Stimulated activated CD4-positive, alpha-beta T cell treated with anti-CD3 and anti-CD28 coated beads, Interleukin-15, amount 100 ng/mL, for 1 hour (primary cell): ENCODE measurements at places on chromosomes 2 and 18.

- DNase-seq: no peak
Observed at GRCh38 chr2:140714586-140714985, 1416.2 kb downstream of the LRP1B start.

DNA sequence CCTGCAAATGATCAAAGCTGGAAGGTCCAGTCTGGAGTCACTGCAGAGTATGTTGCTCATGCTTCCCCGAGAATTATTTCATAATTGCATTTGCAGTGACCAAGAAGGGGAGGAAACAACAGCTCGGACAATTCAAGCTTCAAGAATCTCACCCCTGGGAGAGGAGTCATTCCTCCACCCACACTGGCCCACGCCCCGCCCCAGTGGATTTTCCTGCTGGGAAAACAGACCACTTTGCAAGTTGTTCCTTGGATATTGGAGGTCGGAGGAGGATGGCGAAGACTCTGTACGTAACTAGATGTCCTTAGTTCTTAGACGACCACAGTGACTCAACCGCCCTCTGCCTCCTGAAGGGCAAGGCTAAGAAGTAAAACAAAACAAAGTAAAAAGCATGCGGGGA lies 159.4 kb downstream of the TPO start:
- DNase-seq: no peak

- no peak for DNase-seq
Observed at GRCh38 chr18:64032312-64032711, 62.4 kb downstream of the SERPINB8 start.

- DNase-seq: no peak
Observed at GRCh38 chr2:134152045-134153010, 101.5 kb upstream of the MGAT5 start.

GRCh38 chr2:41949883-41950665 lies 97.7 kb upstream of the PKDCC start:
- DNase-seq: no peak

GRCh38 chr2:46305767-46306166 lies 8.6 kb downstream of the EPAS1 start:
- no peak for DNase-seq

DNA sequence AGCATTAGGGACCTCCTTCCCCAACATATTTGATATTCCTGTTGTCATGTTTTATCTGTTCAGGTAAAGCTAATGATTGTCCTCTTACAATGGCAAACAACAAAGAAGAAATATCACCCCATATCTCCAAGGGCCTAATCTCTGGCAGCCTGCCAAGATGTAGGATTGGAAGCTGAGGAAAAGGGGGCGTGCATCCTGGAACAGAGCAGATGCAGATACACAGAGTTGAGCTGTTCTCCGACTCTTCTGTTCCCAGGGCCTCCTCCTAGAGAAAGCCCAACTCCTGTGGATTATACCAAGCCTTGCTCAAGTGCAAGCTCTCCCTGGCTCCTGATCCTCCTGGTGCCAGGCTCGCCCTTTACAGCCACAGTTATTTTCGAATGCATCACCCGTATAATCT lies 35.2 kb upstream of the CD207 start:
- DNase-seq: no peak

GRCh38 chr2:3065928-3066327 lies 311.7 kb downstream of the EIPR1 start:
- DNase-seq: no peak

GRCh38 chr2:220215785-220216184 lies 588.4 kb downstream of the SLC4A3 start:
- DNase-seq: no peak

DNA sequence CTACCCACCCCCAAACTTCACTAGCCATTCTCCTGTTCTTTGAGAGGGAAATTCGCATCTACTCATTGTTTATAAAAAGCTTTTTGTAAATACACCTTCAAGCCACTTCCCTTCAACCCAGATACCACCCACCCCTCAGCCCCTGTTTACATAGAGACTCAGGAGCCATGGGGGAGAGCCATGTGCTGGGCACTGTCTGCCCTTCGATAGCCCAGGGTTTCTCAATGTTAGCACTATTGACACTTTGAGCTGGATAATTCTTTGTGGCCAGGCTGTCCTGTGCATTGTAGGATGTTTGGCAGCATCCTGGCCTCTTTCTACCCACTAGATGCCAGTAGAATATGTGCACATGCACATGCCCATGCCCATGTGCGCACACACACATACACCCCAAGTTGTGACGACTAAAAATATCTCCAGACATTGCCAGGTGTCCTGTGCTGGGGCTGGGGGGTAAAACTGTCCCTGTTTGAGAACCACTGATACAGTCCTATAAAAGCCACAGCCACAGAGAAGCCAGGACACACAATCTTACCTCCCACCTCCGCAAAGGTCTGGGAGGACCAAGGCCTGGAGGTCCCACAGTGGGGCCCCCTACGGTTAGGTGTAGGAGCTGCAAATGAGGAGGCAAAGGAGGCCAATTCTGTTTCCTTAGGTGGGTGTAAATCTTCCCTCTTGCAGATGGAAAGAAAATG lies 44.5 kb upstream of the ASPRV1 start:
- DNase-seq: no peak

- no peak for DNase-seq
Observed at GRCh38 chr2:145687442-145688134, 1167.7 kb upstream of the ZEB2 start.

- no peak for DNase-seq
Observed at GRCh38 chr2:84854850-84855249, 26.0 kb downstream of the TRABD2A start.

DNA sequence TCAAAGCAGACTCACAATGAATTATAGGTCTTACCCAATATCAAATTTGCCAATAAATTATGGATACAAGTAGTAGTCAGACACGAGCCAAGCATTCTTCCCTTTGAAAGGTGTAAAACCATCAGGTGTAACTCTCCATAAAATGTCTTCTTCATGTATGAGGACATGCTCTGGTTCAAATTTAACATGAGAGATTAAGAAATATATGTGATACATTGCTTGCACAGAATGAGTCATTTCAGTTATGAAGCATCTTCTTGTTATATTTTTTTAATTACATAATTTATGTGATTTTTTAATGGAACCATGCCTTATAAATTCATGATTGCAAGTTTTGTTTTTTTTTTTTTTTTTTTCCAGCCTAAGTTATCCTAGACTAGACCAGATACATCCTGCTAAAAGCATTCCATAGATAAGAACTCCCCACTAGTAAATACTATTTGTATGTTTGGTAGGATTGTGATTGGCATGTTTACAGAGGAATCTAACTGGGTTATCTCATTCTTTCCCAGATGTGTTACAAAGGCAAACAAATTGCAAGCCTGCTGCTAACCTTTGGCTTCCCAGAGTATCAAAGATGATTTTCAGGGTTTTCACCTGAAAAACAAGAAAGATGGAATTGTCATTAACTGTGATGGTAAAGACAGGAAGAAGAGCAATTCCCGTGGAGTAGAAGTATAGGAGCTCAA lies 621.9 kb downstream of the XIRP2 start:
- DNase-seq: no peak

GRCh38 chr2:8985561-8986326 lies 17.7 kb downstream of the MBOAT2 start:
- DNase-seq: no peak

DNA sequence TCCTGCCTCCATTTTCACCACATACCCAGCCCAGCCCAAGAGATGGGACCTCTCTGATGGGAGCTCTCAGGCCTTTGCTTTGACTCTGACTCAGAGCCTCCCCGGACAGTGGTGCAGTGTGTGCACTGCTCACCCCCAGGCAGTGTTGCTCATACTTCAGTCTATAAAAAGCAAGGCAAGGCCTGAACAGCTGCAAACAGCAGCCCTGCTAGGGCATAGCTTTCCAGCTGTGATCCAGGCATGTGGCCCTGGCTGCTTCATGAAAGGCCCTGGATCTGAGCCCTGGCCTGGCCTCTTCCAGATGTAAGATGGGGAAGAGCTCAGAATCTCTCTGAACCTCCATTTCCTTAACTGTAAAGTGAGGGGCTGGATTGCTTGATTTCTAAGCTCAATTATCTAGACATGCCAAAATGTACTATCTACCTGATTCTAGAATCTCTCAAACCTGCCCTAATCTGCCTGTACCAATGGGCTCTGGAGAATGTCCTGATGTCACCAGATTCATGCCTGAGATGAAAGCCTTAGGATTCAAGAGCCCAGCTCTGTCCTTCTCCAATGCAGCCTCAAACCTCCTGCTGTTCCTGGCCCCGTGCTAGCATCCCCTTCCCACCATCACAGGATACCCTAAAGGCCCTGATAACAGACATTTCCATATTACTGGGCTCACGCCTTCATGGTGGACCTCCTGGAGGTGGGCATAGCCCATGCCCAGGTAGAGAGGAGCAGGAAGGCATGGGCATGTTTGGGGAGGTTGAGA lies 206.9 kb downstream of the ARL4C start:
- no peak for DNase-seq

DNA sequence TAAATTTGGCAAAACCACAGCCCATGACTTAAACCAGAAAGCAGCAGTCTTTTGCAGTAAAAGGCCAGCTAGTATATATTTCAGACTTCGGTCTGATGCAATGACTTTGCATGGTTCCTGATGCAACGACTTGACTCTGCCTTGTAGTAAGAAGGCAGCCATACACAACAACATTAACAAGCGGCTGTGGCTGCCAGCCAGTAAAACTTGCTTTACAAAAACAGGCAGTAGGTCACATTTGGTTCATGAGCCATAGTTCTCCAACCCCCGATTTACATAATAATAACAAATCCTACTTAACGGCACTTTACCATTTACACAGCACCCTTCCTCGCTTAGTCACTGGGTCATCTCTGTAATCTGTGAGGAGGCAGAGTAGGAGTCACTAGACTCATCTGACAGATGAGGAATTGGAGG lies 410.3 kb downstream of the LRATD1 start:
- no peak for DNase-seq

DNA sequence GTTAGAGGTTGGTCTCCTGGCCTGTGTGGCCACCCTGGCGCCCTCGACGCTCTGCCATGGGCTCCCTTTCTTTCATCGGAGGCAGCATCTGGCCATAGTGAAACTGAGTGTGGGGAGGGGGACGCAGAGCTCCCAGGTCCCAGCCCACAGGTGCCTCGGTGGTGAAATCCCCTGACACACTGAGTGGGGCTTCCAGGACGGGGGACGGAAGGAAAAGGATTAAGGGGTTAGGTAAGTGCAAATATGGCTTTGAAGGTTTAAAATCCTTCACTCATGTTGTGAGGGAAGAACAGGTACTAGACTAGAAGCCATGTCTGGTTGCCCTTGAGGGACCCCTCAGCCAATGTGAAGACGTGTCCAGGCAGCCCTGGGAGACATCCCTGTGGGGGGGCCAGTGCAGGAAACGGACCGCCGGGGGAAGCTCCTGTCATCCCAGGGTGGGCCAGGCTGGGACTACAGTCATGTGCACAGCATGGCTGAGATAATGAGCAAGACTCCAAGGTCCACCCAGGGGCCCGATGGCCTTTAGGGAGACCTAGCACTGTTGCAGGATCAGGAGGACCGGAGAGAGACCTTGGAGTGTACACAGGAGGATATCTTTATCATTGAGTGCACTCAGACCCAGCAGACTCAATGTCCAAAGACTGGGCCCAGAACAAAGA lies 36.3 kb downstream of the RTP5 start:
- no peak for DNase-seq

- DNase-seq: no peak
Observed at GRCh38 chr2:229539628-229540027, 174.7 kb downstream of the DNER start.

DNA sequence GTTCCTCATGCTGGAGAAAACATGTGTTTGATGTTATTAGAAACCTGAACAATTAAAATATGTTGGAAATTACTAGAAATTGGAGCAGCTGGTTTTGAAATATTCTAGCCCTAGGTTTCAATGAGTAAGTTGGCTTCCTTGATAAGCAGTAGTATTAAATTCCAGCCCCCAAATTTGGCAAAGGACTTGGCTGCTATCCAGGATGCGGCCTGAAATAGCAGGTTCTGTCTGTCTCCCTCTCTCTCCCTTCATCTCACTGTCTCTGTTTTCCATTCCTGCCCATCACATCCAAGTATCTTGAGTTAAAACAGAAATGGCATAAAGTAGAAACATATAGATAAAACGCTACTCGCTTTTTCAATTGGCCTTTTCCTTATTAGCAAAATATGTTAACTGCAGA lies 20.9 kb upstream of the GPR45 start:
- no peak for DNase-seq
